ENCODE measurements at places on chromosomes 13 and 19.

DNA sequence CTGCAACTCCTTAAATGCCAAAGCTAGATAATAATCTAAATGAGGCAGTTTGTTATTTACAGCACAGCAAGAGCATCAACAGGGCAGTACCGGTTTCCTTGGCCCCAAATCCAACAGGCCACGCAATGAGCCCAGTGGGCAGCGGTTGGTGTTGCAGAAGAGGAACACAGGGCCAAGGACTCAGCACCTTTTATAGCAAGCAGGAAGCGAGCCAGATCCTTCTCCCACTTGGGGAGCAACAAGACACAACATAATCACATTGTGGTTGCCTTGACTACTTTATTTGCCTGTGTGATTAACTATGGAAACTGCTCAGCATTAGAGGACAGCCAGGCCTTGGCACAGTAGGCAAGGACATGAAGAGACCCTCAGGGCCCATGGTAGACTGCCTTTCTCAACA lies 67.1 kb upstream of the HTR2A start:
- DNase-seq: no peak

GRCh38 chr13:98189841-98190505 lies 12.9 kb upstream of the RNF113B start:
- DNase-seq: no peak

DNA sequence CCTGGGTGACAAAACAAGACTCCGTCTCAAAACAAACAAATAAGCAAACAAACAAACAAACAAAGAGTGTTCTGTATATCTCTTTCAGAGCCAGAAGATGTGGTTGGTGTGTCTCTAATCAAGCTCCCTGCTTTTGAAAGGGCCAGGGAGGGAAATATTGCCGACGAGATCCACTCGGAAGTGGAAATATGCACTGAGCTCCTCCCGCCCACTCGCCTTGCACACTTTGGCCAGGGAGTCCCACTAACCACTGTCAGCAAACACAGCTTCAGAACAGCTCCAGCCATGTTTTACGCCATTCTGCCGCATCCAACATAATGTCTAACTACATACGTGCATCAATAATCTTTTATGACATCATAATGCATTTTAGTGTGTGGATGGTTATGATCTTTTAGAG lies 155.5 kb upstream of the VSTM2B start:
- no peak for DNase-seq

DNA sequence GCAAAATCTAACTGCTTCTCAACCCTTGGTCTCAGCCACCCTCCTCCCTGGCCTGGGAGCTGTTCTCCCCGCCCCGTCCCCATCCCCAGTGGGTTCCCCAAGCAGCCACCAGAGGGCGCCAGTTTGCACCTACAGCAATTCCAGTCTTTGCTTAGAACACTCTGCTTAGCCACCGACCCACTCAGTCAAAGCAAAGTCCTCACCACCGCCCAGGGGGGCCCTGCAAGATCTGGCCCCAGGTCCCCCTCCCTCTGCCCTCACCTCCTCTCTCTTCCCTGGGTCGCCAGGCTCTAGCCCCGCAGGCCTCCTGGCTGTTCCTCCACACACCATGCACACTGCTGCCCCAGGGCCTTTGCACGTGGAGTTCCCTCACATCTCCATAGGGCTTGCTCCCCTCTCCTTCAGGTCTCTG lies 12.4 kb downstream of the TMEM143 start:
- DNase-seq: peak; percentile 41

DNA sequence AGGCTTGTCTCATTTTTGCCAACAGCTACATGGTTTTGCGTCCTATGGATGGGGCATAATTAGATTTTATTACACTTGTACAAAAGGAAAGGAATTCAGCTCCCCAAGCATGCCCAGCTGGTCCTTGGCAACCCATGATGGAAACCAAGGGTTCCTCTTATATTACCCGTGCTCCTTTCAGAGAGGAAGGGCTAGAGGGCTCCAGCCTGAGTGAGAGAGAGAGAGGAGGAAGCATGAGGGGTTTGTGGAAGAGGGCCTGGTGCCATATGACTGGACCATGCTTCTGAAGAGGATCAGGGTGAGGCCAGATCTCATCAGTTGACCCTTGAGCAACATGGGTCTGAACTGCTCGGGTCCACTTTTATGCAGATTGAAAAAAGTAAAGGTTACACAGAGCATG lies 3.5 kb upstream of the RPS9 start:
- DNase-seq: no peak

GRCh38 chr13:34152409-34152808 lies 334.5 kb downstream of the RFC3 start:
- no peak for DNase-seq

- DNase-seq: no peak
Observed at GRCh38 chr13:103931331-103931845, 865.2 kb upstream of the SLC10A2 start.

All from NCI-H1105 (cell line).